ENCODE measurements at places on chromosomes 5 and 9. TPM values are rescaled to one million over a fixed set of nuclear protein-coding genes. Genes with fewer than 3 reads are reported as not detected.

- H3K27ac ChIP-seq, result no peak overlapping the region
- H3K4me1 ChIP-seq, result peaks cover 18% of the 10 kb centered on the region
- DNase-seq, result no peak
- peaks cover 6% of the 10 kb centered on the region for H3K27me3 ChIP-seq
- no peak overlapping the region for H3K4me3 ChIP-seq
- no peaks in the 10 kb centered on the region for H3K36me3 ChIP-seq
These were observed 2.8 kb upstream of the HBEGF start for GRCh38 chr5:140349244-140349643.

GRCh38 chr5:102617191-102618187, 118.7 kb upstream of the SLCO6A1 start:
- no peak overlapping the region for H3K4me3 ChIP-seq
- H3K27me3 ChIP-seq, result no peaks in the 10 kb centered on the region
- peaks cover 11% of the 10 kb centered on the region for H3K36me3 ChIP-seq
- no peak overlapping the region for H3K27ac ChIP-seq
- DNase-seq, result no peak

DNA sequence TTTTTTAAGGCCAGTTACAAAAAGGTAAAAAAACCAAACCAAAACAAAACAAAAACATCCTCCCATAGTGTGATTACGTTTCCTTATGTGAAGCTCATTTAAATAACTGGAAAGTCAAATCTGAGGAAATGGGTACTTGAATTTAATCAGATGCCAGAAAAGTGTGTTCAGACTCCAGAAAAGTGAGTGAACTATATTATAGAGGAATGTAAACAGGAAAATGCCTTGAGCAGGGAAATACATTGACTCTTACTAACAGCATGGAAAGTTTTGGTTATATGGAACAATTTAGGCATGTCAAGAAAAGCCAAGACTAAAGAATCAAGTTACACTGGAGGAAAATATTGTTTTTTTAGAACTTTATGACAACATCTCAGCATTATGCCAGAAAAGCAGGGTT, 37.8 kb upstream of the RNF20 start:
- peak overlapping the region; percentile 83 for H3K27ac ChIP-seq
- no peak for DNase-seq
- H3K27me3 ChIP-seq, result no peaks in the 10 kb centered on the region
- H3K36me3 ChIP-seq, result peaks cover 2% of the 10 kb centered on the region
- peaks cover 17% of the 10 kb centered on the region for H3K4me1 ChIP-seq

DNA sequence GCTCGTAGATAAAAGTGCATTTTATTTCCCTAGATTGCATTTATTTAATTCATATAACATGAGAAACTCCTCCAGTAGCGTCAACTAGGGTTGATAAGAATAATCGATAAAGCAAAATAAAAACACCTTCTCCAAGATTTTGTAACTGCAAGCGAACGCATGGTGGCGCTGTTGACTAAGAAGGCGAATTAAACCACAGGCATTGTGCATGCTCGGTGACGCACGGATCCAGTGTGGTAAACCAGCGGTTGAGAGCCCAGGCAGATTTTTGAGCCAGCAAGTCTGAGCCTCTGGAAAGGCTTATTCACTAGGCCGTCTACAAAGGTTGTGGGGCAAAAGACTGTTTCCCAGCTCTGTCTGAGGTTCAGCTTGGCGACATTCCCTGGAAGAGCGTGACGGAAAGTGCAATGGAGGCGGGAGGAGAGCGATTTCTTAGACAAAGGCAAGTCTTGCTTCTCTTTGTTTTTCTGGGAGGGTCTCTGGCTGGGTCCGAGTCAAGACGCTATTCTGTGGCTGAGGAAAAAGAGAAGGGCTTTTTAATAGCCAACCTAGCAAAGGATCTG, at the start of gene PCDHB3:
PCDHB3 (plus strand) TSS at position 231 of the 563 bp plus-strand sequence; CDS start at position 408, 177 bp downstream.
- no peak within 1 kb of the TSS for H3K4me3 ChIP-seq
- no peaks in the 10 kb centered on the region for H3K27me3 ChIP-seq
- H3K36me3 ChIP-seq, result peaks cover 52% of the 10 kb centered on the region
- H3K27ac ChIP-seq, result no peak within 1 kb of the TSS
- no peak for DNase-seq

- no peaks in the 10 kb centered on the region for H3K36me3 ChIP-seq
- H3K27ac ChIP-seq, result no peak overlapping the region
- H3K4me1 ChIP-seq, result peaks cover 7% of the 10 kb centered on the region
- no peak for DNase-seq
- no peak overlapping the region for H3K4me3 ChIP-seq
These were observed 142.6 kb downstream of the INSYN2B start for GRCh38 chr5:169837686-169838085.

DNA sequence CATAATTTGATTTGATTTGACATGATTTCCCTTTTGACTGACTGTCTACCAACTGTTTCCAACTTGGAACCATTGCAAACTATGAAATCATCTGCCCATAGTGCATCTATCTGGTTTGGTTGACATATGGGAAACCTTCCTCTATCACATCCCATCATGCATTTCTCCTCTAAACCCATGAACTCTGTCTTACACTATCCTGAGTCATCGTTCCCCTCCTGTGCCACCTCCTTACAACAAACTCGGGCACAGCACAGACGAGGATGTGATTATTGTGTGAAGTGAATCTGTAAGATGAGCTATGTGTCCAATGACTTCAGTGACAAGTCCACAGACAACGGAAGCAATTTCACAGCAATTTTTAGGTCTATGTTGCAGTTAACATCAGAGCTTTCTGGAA, 126.1 kb downstream of the NPR3 start:
- peaks cover 2% of the 10 kb centered on the region for H3K36me3 ChIP-seq
- no peak for DNase-seq
- H3K4me3 ChIP-seq, result no peak overlapping the region
- no peaks in the 10 kb centered on the region for H3K27me3 ChIP-seq
- peaks cover 53% of the 10 kb centered on the region for H3K4me1 ChIP-seq
- peak overlapping the region; percentile 82 for H3K27ac ChIP-seq

GRCh38 chr5:85320495-85320894, 935.8 kb upstream of the EDIL3 start:
- DNase-seq, result no peak
- H3K27me3 ChIP-seq, result peaks cover 18% of the 10 kb centered on the region
- H3K4me3 ChIP-seq, result no peak overlapping the region
- no peaks in the 10 kb centered on the region for H3K36me3 ChIP-seq

DNA sequence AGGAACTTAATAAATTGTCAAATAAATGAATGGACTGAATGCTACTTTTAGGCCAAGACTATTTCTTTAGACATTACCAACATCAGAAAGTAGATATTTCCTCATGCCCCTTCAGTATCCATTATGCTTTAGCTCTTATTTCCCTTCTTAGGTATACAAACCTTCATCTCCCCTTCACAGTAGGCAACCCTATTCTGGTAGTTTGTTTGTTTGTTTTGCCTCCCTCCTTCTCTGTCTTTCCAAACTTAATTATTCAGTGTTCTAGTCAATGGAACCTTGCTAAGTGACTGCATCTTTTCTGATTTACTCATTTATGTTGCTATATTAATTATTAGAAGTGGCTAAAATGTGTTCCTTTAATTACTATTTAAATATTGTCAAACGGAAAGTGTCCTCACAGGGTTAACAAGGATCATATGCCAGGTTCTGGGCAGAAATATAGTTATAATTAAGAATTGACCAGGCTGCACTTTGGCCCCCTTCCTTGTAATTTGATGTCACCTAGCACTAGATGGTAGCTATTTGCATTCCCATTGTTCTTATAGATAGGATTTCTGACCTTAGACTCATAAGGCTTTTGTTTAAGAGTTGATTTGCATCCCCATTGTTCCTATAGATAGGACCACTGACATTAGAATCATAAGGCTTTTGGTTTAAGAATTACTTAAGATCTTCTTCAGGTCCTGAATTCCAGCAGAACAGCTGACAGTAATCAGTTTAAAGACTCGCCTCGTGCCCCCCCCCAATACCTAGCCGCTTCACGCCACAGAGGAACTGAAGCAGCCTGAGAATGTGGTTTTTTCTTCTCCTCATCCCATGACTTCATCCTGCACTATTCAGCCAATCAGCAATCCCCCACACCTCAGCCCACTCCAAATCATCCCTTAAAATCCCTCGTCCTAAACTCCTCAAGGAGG, 84.4 kb upstream of the NUDT12 start:
- H3K27me3 ChIP-seq, result no peaks in the 10 kb centered on the region
- no peak overlapping the region for H3K4me3 ChIP-seq
- DNase-seq, result no peak
- H3K36me3 ChIP-seq, result no peaks in the 10 kb centered on the region

SEMA5A gene
- 249 TPM for total RNA-seq
